PC-3 (cell line): ENCODE measurements at places on chromosomes 2 and 18. TPM values are rescaled to one million over a fixed set of nuclear protein-coding genes. Genes with fewer than 3 reads are reported as not detected.

DNA sequence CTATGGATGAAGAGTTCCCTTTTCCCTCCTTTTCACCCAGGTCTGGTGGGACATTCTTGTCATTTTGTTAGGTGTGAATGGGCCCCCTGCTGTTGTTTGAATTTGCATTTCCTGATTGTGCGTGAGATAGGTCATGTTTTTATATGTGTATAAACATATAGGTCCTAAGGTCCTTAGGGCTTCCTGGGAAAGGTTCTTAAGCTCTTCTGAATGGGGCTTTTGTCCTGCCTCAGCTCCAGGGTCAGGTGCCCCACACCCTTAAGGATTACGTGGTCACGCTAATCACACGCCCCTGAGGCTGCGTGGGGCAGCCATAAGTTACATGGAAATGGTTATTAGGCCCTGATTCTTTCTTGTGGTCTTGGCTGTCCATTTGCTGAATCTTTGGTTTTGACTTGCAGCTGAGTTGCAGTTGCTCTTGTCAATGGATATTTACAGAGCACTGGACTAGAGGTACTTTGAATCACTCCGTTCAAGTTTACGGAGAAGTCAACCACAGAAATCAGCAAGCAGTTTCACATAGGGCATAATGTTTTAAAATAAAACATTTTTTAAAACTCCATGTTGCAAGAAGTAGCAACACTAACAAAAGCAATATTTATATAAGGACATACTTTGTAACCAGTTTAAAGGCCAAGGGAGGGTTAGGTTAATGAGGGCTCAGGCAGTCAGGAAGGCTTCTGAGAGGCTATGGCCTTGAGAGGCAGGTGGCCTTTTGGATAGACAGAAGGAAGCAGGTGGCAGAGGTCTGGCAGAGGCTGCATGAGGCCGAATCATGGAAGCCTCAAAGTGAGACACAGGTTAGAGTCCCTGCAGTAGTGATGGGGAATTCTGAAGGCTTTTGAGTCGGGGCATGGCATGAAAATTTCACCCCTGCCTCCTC is 24.2 kb downstream of the LIPG start:
- no peak for DNase-seq

GRCh38 chr2:230068016-230068650 is 591 bp downstream of the SLC16A14 start:
- peak; percentile 52 for DNase-seq

- DNase-seq, result no peak
Measured at GRCh38 chr2:203689426-203690116, 16.9 kb upstream of the CD28 start.

DNA sequence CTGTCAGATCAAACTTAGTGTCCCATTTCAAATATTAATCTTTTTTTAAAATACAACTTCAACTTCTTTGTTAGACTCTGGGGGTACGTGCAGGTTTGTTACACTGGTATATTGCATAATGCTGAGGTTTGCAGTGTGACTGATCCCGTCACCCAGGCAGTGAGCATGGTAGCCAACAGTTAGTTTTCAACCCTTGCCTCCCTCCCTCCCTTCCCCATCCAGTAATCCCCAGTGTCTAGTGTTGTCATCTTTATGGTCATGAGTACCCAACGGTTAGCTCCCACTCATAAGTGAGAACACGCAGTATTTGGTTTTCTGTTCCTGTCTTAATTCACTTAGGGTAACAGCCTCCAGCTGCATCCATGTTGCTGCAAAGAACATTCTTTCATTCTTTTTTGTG is 23.9 kb downstream of the NOL10 start:
- no peak for DNase-seq

DNA sequence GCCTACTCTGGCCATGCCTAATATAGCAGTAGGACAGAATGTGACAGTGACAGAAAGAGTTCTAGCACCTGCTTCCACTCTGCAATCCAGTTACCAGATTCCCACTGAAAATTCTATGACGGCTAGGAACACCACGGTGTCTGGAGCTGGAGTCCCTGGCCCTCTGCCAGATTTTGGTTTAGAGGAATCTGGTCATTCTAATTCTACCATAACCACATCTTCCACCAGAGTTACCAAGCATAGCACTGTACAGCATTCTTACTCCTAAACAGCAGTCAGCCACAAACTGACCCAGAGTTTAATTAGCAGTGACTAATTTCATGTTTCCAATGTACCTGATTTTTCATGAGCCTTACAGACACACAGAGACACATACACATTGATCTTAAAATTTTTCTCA is 45.2 kb upstream of the TTR start:
- no peak for DNase-seq

ME2 gene
- total RNA-seq, result 21.9 and 29.1 TPM in 2 replicates

PRSS56 gene
- not detected in 2 replicates for total RNA-seq

IL36G gene
- 0.62 TPM in 1 of 2 replicates, not detected in the other for total RNA-seq

CSRNP3 gene
- total RNA-seq, result 2.2 and 8.3 TPM in 2 replicates

TRAPPC8 gene
- 10.2 and 14.7 TPM in 2 replicates for total RNA-seq
